PC-9 (cell line): ENCODE measurements at places on chromosomes 5 and 9.

GRCh38 chr5:133423618-133424282 is 188.6 kb downstream of the FSTL4 start:
- peak; percentile 41 for DNase-seq

DNA sequence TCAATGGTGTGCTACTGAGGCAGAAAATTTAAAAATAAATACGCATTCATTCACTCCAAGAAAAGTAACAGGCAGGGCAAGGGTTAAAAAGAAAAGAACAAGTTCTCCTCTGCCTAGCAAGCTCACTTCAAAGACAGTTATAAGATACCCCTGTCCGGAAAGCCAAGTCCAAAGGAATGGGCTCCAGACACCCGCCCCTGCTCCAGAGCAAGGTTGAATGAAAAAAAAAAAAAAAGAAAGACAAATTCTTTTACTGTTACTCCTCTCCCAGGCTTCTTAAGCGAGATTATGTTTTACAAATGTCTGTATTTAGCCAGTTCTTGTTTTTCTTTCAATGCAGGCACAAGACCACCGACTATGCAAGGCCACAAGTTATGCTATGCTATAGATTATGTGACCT is 9.1 kb upstream of the ANXA2R start:
- no peak for DNase-seq

GRCh38 chr5:96839071-96839592 is 31.4 kb upstream of the ERAP1 start:
- DNase-seq = no peak

DNA sequence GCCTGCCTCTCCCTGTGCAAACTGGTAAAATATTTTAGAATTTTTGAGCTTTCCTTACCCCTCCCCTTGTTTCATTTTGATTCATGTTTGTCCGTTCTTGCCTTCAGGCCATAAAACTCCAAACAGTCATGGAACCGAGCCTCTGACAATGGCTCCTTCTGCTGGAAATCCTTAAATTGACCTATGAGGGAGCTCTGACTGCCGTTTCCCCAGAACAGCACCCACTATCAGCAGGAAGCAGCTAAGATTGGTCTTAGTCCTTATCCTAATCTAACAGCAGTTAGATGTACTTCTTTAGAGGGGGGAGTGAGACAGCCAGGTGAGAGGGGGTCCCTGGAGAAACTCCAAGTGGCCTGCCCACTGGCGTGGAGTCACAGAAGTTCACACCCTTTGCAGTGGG is 106.7 kb downstream of the FAM174A start:
- DNase-seq = no peak

DNA sequence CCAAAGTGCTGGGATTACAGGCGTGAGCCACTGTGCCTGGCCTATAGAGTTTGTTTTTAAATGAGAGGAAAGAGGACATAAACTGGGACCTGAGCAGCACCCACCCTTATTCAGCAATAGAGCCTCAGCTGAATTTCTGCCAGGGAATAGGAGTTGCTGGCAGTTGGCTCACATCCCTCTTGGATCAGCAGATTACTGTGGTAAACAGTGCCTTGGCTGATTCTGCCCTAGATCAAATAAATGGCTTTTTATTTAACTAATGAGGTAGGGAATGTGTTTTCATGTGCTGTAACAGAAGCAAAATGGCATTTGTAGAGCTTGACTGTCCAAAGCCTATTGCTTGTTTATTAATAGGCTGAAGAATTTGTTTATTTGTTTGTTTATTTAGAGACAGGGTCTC is 2.1 kb downstream of the ARHGEF37 start:
- DNase-seq = no peak

DNA sequence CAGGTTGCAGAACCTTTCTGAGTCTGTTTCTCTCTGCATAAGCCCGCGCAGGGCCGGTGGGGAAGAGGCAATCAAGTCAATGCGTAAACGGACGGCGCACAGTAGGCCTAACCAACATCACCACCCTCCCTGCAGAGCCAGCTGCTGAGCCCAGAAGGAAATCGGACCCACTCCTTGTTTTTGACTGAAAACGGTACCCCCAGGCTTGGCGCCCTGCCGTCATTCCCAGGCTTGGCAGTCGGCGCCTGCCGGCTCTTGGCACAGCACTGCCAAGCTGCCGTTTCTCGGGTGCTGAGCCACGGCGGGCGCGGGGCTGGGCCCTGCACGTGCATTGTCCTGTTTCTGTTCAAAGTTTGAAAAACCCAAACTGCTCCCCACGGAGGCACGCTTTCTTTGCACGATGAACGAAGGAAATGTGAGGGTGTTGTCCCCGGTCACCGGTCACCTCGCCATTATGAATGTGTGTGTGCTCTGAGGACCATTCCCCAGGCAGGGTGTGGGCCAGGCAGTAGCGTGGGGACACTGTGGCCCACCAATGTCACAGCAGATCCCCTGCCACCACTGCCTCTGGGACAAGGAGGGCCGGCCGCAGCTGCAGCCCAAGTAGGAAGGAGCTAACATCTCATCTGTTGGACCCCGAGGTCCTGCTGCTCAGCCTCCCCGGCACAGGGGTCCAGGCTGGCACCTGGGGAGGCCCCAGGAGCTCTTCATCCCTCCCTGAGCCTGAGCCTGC is 20.1 kb downstream of the FIBCD1 start:
- DNase-seq = no peak

DNA sequence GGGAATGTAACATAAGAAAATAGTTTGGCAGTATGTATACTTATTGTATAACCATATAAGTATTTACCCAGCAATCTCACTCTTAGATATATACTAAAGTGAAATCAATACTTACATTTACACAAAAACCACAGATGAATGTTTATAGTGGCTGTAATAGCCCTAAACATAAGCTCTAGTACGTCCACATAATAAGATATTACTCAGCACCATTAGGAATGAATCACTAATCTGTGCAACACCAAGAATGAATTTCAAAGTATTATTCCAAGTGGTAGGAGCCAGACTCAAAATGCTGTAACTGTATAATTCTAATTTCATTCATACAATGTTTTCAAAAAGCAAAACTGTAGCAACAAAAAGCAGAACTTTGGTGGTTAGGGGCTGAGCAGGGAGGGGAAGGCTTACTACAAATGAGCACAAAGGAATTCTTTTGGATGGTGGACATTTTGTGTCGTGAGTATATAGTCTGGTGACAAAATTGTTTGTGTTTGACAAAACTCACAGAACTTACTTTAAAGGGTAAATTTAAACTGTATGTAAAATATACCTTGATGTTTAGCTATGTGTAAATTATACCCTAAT is 11.9 kb upstream of the C5orf46 start:
- DNase-seq = no peak

- DNase-seq = no peak
Measured at GRCh38 chr9:128115187-128116103, 12.1 kb downstream of the PTGES2 start.

GRCh38 chr9:114210136-114210535 is 54.8 kb downstream of the COL27A1 start:
- no peak for DNase-seq

DNA sequence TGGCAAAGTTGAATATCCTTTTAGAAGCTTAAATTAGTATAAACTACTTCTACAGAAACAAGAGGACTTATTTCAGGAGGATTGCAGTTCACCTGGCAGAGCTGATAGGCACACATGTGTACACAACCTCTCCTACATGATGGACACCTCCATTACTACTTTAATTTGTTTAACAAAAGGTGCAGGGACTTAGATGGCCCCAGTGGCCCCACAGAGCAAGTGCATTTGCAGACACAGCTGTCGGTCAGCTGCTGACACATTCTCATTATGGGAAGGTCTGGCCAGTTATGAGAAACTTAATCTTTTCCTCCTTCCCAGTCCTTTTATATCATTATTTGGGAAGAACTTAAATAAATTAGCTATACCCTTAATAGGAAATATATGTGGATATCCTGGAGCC is 28.3 kb downstream of the TDRD7 start:
- no peak for DNase-seq

GRCh38 chr9:136228107-136228875 is 17.3 kb downstream of the QSOX2 start:
- peak; percentile 82 for DNase-seq

DNA sequence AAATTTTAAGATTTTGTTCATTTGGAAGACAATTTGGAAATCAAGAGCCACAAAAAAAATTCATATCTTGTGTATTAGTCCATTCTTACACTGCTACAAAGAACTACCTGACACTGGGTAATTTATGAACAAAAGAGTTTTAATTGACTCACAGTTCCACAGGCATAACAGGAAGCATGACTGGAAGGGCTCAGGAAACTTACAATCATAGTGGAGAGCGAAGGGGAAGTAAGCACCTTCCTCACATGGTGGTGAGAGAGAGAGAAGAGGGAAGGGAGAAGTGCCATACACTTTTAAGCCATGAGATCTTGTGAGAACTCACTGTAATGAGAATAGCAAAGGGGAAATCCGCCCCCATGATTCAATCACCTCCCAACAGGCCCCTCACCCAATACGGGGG is 274.4 kb downstream of the KCNN2 start:
- no peak for DNase-seq

DNA sequence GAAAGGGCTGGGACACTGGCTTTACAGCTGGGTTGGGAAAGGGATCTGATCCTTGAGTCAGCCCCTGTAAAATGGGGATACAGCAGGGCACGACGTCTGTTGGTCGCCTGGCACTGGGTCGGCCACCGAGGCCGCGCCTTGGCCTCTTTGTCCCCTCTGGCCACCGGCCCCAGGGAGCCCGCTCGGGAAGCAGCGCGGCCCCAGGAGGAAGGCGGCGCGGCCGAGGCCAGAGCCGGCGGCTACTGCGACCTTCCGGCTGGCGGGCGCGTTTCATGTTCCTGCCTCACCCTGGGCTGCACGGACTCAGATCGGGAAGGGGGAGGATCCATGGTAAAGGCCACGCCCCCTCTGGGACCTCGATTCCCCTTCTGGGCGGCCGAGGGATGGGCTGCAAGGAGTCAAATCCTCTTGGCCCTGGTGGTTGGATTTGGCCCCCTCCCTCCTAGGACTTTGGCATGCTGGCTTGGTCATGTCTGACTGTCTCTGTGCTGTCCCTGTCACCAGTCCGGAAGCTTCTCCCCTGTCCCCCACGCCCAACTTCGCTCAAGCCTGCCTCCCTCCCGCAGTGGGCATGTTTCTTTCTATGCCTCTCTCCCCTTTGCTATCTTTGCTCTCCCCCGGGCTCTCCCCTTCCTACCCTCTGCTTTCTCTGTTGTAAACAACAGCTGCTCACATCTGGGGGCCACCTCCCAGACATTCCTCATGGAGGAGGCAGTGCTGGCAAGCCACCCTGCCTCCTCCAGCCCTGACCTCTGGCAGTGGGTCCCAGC is 25.8 kb downstream of the FPGS start:
- peak; percentile 59 for DNase-seq

- DNase-seq = no peak
Measured at GRCh38 chr9:134545543-134546245, 95.9 kb upstream of the COL5A1 start.

GRCh38 chr5:66306844-66307315 is 162.8 kb downstream of the SREK1 start:
- DNase-seq = no peak

GRCh38 chr9:89743573-89744254 is 138.9 kb downstream of the GADD45G start:
- DNase-seq = no peak

DNA sequence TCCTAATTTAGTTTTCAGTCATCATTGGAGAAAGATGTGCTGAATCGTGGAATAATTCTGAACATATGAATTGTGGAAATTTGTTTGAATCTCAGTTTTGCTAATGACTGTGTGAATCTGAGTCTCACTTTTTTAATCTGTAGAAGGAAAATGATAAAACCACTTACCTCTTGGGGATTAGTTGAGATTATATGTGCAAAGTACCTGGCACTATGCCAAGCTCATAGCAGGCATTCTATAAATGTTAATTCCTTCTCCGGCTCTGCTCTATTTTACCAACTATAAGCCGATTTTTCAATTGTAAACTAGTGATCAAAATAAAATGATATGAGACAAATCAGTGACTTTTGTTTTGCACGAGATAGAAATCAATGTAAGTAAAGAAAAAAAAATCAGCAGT is 290.8 kb downstream of the TRPM3 start:
- no peak for DNase-seq

DNA sequence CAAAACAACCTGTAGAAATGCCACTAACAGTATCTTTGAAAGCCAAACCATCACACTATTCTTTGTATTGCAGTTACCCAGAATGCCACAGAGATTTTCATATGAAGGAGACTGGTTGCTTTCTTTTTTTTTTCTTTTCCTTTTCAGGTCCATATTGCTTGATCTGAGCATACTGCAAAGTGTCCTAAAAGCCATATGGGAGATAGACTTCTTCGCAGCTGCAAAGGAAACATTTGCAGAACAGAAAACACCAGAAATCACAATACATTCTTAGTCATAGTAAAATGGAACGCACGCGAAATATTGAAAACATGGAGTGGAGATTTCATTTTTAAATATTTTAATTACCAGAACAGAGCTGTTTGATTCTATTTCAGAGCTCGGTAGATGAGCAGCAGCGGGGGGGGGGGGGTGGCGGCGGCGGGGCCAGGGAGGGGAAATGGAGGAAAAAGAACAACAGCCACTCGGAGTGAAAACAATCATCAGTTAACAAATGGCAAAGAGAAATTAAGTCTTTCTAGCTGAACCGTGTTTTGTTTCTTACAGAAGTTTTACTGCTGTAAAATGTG is 284.1 kb downstream of the NFIB start:
- no peak for DNase-seq

- DNase-seq = no peak
Measured at GRCh38 chr9:136020671-136021070, 59.5 kb upstream of the UBAC1 start.

DNA sequence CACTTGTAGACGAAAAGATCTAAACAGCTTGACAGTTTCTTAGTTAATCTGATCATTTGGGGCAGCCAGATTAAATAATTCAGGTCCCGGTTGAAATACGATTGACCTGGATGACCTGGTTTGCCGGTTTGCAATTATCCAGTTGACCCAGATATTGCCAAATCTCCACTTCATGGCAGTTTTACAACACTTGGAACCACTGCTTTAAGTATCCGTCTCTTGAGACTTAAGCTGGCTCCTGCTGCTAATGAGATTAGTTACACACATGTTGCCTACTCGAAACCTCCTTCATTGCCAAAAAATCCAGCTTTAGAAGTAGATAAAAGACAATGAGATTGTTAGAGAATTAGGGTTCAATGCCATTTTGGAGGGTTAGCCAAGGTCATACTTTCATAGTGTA is 136.2 kb upstream of the HAPLN1 start:
- DNase-seq = no peak

- no peak for DNase-seq
Measured at GRCh38 chr5:145980259-145980658, 43.9 kb downstream of the SH3RF2 start.

- no peak for DNase-seq
Measured at GRCh38 chr9:79817438-79818004, 245.8 kb downstream of the TLE4 start.

- DNase-seq = no peak
Measured at GRCh38 chr5:125409861-125410536, 663.6 kb upstream of the ZNF608 start.

- no peak for DNase-seq
Measured at GRCh38 chr5:134574521-134574920, 49.1 kb downstream of the JADE2 start.

- DNase-seq = no peak
Measured at GRCh38 chr5:126805063-126805462, 28.1 kb downstream of the LMNB1 start.
